Omental fat pad (tissue), 4 donors: ENCODE measurements at places on chromosomes 5 and 9.

DNA sequence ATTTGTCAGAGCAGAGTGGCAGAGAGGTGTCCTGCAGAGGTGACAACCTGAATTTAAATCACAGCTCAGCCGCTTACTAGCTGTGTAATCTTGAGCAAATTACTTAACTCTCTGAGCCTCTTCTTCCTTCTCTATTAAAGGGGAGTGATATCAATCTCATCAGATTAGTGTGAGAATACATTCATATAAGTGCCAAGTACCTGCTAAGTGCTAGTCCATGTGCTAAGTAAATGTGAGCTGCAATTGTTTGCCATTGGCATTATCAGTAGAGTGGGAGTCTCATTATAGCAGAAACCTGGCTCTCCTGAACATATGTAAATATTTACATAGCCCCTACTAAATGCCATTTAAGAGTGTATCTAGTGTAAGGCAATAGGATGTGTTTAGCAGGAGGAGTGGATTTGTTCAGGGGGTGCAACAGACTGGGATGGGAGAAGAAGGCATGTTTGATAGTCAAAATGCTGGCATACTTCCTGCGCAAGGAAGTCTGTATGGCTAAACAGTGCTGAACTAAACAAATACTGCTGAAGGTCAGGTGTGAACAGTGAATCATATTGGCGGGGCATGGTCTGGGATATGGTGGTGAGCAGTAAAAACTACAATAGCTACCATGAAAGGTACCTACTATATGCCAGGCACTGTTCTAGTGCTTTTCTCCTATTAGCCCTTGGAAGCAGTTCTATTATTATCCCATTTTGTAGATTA, 74.5 kb downstream of the F2RL2 start:
- no peak for DNase-seq

DNA sequence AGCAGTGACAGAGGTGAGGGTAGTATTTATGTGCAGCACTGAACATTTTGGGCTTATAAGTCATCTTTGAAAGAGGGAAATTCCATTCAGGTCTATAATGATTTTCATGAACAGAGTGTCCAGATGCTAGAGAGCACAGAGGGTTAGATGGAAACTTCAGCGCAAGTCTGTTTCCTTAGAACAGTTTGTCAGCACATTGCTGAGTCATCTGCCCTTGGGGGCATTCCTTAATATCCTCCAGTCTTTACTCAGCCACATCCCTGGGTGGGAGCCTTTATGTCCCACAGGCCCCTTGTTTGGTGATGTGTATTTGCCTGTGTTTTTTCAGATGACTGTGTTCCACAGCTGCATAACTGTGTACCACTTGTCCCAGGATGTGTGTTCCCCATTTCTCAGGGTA, 138.5 kb upstream of the S1PR3 start:
- no peak for DNase-seq

GRCh38 chr9:113508111-113508749, 44.7 kb downstream of the RGS3 start:
- DNase-seq, result no peak

DNA sequence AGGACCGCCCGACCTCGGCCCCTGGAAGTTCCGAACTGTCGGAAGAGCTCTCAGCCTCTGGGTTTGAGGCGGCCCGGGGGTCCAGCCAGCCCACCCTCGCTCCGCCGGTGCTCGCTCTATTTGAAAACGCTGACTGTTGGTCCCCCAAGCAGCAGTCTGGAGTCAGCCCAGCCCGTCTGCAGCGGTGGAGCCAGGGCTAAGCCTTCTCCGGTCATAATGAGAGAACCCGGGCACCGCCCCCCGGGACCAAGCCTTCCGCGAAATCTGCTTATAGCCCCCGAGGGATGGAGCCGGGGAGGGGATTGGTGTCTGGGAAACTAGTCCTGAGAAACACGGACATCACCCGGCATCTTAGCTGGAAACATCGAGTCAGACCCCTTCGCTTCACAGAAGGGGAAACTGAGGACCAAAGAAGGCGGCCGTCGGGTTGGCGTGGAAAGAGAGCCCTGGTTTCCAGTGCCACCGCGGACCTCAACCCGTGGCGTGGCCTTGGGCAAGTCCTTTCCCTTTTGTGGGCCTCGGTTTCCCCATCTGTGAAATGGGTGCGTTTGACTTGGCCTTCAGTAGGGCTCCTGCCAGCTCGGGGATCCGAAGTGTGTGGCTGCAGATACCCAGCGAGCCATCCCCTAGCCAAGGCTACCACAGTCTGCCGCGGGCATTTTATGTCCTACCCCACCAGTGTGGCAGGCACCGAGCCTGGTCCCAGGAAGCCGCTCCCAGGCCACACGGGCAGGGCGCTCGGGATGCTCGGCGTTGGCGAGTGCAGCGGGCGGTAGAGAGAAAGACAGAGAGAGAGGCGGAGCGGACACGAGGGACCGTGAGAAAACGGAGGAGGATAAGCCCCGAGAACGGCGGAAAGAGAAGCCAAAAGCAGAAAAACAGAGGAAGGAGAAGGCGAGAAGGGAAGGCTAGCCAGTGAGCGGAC, 857 bp downstream of the ADAM19 start:
- no peak for DNase-seq

GRCh38 chr5:80754900-80755299, 100.1 kb upstream of the DHFR start:
- no peak for DNase-seq

DNA sequence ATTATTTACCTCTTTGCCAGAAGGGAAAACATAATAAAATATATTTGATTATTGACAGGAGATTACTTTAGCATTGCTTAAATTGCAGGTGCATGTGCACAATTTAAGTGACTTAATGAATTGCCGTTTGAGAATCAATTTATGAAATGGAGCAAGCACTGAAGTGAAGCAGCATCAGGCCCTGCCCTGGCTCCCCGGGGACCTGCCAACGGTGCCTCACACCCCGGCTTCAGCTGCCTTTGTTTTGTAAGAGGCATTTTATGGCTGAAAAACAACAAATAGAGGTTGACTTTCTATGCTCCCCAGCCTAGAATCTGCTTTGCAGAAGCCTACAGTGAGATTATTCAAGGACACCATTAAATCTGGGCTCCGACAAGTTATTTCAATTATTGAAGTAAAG, 359.1 kb upstream of the IRX4 start:
- DNase-seq, result no peak

GRCh38 chr5:123180178-123180577, 91.1 kb downstream of the PRDM6 start:
- DNase-seq, result no peak

DNA sequence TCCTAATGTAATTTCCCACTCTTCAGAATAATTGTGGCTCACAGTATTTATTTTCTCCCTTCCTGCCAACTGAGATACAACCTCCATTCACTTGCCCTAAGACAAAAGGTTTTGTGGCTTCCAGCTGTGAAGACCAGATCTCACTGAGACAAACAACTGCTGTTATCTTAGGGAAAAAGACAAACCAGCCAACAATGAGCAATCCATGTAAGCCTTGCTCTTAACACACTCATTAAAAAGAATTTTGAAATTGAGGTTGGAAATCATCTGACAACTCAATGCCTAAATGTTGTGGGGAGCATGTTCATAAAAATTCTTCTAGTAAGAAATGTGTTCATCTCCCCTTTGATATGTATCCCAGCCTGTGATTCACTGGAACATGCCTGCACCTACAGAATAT, 132.9 kb downstream of the ADAMTSL1 start:
- DNase-seq, result no peak

GRCh38 chr9:134162926-134163370, 1.4 kb downstream of the RNU6ATAC start:
- DNase-seq, result no peak

- DNase-seq, result no peak
Measured at GRCh38 chr5:170201311-170201710, 31.5 kb upstream of the C5orf58 start.

GRCh38 chr5:160174780-160175437, 54.4 kb upstream of the FABP6 start:
- DNase-seq, result no peak
